ENCODE measurements at places on chromosomes 4 and X.

- DNase-seq = no peak
Measured at GRCh38 chr4:59455751-59456150, 1744.4 kb upstream of the ADGRL3 start.

- no peak for DNase-seq
Measured at GRCh38 chrX:20361890-20362262, 95.2 kb upstream of the RPS6KA3 start.

DNA sequence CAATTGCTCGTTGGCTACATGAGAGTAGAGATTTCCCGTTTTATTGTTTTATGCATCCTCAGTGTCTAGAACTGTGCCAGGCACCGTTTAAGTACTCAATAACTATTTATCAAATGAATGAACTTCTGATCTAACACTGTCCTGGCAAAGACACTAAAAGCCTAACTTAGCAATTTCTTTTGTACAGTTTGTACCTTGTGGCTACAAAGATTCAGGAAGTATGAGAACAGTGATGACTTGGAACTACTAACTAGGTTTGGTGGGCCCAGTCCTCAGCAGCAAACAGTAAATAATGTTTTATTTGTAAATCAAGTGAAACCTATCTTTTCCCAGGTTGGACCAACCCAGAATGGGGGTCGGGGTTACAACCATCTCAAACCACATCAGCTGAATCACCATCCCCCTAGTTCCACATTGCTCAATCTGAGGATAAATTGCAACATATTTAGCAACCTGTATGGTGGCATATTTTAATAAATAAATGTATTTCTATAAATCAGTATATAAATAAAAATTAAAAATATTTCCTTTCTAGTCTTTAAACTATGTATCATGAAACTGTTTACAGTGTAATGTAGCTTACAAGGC is 12.3 kb upstream of the SCRG1 start:
- DNase-seq = no peak

DNA sequence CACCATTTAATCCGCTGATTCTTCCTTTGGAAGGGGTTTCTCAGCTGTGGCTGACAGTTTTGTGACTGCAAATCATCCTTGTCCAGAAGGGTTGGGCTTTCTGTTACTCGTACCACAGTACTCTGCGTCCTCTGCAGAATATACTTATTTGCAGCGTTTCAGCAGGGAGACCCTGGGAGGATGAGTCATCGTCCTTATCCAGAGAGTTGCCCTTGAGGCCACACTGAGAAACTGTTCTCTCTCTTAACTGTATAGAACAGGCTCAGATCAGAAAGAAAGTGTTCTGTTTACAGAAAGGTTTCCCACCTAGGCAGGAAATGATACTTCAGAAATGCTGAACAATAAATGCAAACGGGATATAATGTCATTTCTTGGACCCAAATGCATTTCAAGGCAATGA is 47.8 kb upstream of the DDX53 start:
- no peak for DNase-seq

GRCh38 chrX:96182366-96182765 is 502.3 kb upstream of the DIAPH2 start:
- DNase-seq = peak; percentile 3

DNA sequence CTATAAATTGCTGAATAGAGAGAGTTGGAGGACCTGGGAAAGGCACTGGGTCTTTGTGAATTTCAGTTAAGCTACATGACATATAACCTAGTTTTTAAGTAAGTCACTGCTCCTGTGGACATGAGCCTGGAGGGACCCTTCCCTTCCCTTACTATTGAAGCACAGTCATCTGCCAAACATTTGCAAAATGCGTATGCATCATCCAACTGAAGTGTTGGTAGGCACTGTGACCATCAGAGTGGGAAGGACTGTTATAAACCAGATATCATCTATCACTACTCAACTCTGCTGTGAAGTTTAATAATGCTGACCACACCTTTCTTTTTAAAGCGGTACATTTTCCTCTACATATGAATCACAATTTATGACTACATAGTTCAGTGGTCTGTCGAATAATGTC is 5.2 kb downstream of the GABRA3 start:
- no peak for DNase-seq

DNA sequence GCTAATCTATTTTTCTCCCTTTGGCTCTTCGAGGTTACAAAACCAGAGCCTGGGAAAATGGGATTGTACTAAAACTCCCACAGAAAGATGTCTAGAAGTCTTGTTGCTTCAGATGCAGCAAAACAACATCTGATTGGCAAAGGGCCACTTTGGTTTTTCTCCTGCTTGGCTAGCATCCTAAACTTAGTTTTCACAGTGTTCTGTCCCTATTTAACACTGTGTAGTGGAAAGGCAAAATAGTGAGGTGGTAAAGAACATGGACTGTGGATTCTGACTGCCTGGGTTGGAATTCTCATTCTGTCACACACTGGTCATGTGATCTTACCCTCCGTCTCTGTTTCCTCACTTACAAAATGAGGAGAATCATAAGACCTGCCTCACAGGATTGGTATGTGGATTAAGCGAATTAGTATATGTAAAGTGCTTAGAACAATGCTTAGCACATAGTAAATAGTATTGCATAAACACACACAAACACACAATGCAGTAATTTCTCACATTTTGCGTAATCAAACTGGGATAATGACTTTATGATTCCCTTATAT is 23.5 kb downstream of the TIGD2 start:
- no peak for DNase-seq

DNA sequence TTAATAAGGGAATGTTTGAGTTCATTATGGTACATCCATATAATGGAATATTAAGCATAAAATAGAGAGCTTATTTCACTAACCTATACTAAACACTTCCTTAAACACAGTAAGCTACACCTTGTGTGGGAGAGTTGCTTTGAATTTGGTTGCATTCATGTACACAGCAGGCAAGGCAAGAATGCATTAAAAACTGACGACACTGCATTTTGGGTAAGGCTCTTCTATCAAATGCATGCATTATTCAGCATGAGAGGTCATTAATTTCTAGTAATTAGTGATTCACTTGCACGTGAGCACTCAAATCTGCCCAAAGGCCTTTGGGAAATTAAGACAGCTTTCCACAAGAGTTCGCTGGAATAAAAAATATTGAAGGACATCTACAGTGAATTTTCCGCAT is 8.8 kb upstream of the C1GALT1C1 start:
- no peak for DNase-seq

GRCh38 chr4:72286185-72286584 is 254.4 kb downstream of the NPFFR2 start:
- no peak for DNase-seq

GRCh38 chr4:136754810-136755530 is 777.3 kb downstream of the PCDH18 start:
- DNase-seq = no peak

DNA sequence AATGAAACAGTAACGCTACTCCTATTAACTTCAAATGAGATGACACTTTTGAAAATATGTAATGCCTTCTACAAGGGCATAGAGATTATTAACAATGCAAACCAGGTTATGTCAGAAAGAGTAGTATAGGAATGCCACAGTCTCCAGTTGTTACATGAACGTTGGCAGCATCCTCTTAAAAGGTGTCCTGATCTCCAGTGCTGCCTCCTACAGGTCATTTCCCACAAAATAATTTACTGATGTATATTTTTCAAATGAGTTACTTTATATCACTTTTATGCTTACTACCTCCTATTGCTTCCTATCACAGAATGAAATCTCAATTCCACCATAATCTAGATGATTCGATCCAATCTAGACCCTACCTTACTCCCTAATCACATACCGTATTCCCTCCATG is 195.2 kb upstream of the EPHA5 start:
- DNase-seq = no peak

- DNase-seq = no peak
Measured at GRCh38 chr4:8383451-8384160, 56.9 kb downstream of the ACOX3 start.

DNA sequence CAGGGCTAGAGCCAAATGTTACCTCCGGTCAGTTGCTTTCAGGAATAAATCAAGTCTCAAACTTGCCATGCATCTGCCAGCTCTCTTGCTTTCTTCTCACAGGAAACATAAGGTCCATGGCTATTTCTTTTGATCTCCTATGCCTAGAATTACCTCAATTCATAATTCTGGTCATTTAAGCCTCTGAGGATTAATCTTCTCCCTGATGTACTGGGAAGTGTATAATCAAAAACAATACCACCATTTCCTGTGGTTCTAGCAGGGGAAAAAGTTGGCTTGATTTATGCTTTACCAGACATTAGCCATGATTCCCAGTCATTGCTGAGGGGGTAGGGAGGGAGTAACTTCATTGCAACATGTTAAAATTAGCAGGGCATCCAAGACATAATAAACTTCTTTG is 268.7 kb upstream of the EMCN start:
- DNase-seq = no peak

DNA sequence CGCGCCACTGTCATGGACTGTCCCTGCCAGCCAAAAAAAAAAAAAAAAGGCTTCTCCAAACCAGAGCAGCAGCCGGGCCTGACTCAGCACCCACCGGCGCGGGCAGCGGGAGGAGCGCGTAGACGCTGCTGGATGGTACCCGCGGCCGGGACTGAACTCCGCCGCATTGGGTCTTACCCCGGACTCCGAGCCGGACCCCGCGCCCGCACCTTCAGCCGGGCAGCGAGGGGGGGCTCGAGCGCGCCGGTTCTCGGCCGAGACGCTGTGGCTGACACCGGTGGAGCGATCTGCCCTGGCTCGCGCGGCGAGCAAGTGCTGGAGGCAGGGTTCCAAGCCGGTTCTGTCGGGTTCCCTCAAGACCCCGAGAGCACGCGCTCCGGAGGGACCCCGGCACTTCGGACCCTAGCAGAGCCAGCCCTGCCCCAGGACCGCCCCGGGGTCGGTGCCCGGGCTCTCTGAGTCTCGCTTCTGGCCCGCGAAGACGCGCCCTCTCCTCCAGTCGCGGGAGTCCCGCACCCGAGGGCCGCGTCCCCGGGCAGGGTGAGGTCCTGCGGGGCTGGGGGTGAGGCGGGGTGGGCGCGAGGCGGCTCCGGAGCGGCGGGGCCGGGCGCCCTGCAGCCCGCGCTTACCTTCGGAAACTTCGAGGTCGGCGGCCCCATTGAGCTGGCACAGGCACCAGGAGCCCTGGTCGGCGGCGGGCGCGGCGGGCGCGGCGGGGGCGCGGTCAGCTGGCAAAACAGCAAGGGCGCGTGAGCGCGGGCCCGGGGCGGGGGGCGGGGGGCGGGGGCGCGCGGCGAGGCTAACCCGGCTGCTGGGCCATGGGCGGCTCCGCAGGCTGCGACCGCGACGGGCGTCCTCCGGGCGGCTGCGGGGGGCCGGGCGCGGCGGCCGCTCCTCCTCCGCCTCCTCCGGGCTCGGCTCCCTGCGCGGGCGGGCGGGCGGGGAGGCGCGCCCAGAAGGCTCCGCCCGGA is 11.8 kb upstream of the MAN2B2 start:
- no peak for DNase-seq

Data from SK-N-DZ (cell line).